ENCODE measurements at places on chromosomes 5 and 9. TPM values are rescaled to one million over a fixed set of nuclear protein-coding genes. Genes with fewer than 3 reads are reported as not detected.

The ADAMTS12 gene
- total RNA-seq: 7.6 TPM

The SERINC5 gene
- total RNA-seq: 35.6 TPM

The PCDHA4 gene
- 2.0 TPM for total RNA-seq

GRCh38 chr9:18942801-18943200 is 90.2 kb downstream of the SAXO1 start:
- no peaks in the 10 kb centered on the region for H3K4me1 ChIP-seq
- no peaks in the 10 kb centered on the region for H3K36me3 ChIP-seq
- no peak overlapping the region for H3K4me3 ChIP-seq
- no peak overlapping the region for H3K27ac ChIP-seq
- DNase-seq: no peak
- H3K27me3 ChIP-seq: no peaks in the 10 kb centered on the region

DNA sequence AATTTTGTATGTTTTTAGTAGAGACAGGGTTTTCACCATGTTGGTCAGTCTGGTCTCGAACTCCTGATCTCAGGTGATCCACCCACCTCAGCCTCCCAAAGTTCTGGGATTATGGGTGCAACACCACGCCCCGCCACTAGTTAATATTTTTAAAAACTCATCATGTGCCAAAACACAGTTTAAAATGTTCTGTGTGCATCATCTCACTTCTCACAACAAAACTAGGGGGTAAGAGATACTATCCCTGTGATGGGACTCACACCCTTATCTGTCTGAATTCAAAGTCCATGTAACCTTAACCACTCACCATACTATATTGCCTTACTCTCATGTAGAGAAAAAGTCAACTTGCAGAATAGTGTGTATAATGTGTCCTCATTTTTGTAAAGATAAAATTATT is 2.6 kb downstream of the PKD2L2 start:
- H3K27ac ChIP-seq: no peak overlapping the region
- H3K4me1 ChIP-seq: peaks cover 25% of the 10 kb centered on the region
- no peak for DNase-seq
- H3K27me3 ChIP-seq: no peaks in the 10 kb centered on the region
- H3K36me3 ChIP-seq: no peaks in the 10 kb centered on the region

- H3K4me3 ChIP-seq: no peak overlapping the region
- H3K36me3 ChIP-seq: no peaks in the 10 kb centered on the region
- H3K27ac ChIP-seq: no peak overlapping the region
- no peak for DNase-seq
- H3K27me3 ChIP-seq: no peaks in the 10 kb centered on the region
Measured at GRCh38 chr5:60379907-60380306, 320.1 kb downstream of the DEPDC1B start.

- no peaks in the 10 kb centered on the region for H3K4me1 ChIP-seq
- DNase-seq: no peak
- H3K36me3 ChIP-seq: no peaks in the 10 kb centered on the region
- H3K27ac ChIP-seq: no peak overlapping the region
- H3K4me3 ChIP-seq: no peak overlapping the region
Measured at GRCh38 chr9:117160254-117160653, 254.6 kb downstream of the ASTN2 start.

GRCh38 chr9:125558453-125559092 is 148.4 kb downstream of the MAPKAP1 start:
- no peak overlapping the region for H3K27ac ChIP-seq
- DNase-seq: no peak
- peaks cover 27% of the 10 kb centered on the region for H3K4me1 ChIP-seq
- H3K27me3 ChIP-seq: no peaks in the 10 kb centered on the region

All from vagina (tissue), 2 donors.